ENCODE measurements at places on chromosomes 7 and 10.

- DNase-seq = no peak
Observed at GRCh38 chr7:157476654-157477549, 140.1 kb downstream of the DNAJB6 start.

GRCh38 chr10:115941361-115941771, 331.6 kb downstream of the GFRA1 start:
- DNase-seq = no peak

- no peak for DNase-seq
Observed at GRCh38 chr10:123555616-123556015, 110.5 kb upstream of the GPR26 start.

- no peak for DNase-seq
Observed at GRCh38 chr10:35012781-35013180, 77.4 kb downstream of the CUL2 start.

DNA sequence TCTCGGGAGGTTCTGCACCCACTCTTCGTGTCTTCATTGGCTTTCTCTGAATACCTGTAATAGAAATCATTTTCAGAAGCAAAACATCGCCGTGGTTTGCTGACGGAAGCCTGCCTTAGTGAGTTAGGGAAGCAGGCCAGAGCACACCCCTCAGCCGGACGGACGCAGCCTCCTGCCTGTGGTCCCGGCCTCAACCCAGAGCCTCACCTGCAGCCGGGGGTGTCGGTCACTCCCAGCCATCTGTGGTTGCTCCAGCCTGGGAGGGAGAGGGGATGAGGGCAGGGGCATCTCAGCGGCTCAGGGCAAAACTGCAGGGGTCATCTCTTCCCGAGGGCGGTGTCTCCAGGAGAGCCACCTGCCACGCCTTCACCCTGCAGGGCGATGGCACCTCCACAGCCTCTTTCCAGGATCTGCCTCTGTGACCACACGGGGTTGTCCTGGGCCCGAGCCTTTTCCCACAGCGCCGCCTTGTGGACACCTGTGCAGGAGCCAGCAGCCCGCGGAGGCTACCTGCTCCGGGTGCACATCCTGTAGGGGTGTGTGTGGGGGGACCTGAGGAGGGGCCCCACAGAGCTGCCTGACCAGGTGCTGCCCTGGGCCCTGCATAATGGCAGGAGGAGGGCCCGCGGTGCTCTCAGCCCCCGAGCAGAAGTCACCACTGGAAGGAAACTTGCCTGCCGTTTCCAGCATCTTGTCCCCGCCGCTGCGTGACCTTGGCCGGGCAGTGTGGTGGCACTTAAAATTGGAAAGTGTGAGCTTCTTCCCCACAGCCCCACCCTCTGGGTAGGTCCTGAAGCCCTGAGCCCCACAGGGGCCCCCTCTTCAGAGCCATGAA, 21.6 kb upstream of the AP5Z1 start:
- peak; percentile 87 for DNase-seq

DNA sequence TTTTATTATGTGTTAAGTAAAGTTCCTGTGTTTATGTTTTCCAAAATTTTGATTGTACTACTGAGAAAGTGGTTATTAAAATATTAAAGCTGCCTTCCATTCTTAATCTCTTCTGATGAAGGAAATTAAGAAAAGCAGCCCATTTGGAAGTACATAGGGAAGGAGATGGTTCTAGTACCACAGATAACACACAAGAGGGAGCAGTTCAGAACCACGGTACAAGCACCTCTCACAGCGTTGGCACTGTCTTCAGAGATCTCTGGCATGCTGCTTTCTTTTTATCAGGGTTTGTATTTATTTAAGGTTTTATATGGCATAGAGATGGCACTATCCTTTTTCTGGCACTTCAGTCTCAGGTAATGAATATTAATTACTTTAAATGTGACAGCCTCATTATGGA, 111.6 kb downstream of the PHTF2 start:
- no peak for DNase-seq

DNA sequence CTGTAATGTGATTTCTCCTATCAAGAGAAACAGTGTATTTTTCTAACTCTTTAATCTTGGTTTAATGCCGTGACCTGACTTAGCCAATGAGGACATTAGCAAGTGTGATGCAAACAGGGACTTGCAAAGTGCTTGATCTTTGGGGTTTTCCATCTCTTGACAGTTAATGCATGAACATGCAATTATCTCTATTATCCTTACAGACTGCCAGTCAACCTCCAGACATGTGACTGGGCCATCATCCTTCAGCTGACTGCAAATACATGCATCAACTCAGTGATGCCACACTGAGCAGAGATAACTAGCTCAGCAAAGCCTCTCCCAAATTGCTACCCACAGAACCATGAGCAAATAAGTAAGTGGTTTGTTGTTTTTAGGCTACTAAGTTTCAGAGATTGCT, 409.6 kb downstream of the GPAM start:
- no peak for DNase-seq
